ENCODE measurements at places on chromosomes 1 and 21.
A peak's percentile ranks its signal among the peaks of the same experiment; 100 is the strongest.

DNA sequence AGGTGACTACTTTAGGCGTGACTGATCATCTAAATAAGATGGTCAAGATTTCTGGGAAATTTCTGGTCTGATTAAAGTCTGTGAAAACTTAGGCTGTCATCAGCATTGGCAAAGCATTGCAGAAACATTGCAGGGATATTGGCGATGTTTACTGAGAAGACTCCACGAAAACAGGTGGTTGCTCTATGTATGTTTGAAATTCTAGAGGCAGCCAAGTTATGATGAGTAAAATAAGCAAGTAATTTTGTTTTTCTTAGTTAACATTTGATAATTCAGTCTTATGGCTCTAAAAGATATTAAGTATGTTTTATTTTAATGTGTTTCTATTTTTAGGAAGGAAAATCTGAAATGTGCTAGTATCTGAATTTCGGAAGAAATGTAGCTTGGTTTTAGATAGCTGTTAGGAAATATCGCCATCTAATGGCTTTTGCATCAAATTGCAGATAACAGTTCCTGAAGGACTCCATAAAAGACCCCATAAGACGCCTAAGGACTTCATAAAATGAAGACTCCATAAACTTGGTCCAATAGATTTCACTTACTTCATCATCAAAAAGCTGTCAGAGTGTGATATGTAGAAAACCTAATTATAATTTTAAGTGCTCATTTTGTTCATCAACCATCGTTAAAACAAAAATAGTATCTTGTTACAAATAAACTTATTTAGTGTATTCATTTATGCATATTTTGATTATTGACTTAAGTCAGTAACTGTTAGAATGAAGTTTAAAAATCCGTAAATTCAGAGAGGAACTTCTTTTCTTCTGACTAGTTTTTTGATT, 344.6 kb downstream of the RYR2 start:
- peak; percentile 8 for DNase-seq

- DNase-seq, result no peak
Observed at GRCh38 chr1:209249785-209250440, 333.6 kb upstream of the CAMK1G start.

DNA sequence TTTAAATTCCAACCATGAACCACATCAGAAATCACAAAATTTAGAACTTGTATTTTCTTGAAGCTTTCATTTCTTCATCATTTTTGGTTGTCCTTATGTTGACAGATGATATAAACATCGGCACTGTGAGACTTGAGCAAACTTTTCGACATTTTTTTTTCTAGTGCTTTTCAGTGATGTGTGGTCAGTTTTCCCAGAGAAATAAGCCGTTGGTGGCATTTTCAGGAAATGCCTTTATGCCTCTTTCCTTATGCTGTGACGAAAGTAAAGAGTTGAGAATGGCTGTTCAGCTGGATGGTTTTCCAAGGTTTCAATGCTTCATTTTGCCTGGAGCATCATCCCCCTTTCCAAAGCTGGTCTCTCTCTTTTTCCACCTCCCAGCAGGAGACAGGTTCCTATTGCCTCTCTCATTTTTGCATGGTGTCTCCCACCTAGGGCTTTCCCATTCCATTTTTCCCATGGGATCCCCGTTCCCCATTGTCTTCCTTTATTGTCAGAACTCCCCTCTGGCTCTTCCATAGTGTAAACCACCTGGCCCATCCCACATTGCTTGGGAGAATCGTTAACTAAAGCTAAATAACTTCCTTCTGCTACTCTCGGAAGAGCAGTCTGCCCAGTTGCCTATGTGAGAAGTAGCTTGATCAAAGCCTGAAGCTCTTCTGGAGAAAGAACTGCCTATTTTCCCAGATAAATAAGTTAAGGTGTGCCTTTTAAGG, 61.4 kb upstream of the DYNLT5 start:
- no peak for DNase-seq

DNA sequence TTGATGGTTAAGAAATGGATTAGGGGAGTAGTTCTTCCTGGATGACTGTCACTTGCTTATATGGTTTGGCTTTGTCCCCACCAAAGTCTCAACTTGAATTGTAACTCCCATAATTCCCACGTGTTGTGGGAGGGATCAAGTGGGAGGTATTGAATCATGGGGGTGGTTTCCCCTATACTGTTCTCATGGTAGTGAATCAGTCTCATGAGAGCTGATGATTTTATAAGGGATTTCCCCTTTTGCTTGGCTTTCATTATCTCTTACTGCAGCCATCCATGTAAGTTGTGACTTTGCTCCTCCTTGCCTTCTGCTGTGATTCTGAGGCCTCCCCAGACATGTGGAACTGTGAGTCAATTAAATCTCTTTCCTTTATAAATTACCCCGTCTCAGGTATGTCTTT, 1621.1 kb downstream of the MRPL39 start:
- no peak for DNase-seq

- DNase-seq, result no peak
Observed at GRCh38 chr1:239786464-239786863, 305.2 kb upstream of the FMN2 start.

Measured in fibroblast of skin of left biceps (primary cell).